Right ventricle myocardium superior (tissue), 1 donor: ENCODE measurements at places on chromosomes 7 and 10. TPM values are rescaled to one million over a fixed set of nuclear protein-coding genes. Genes with fewer than 3 reads are reported as not detected.

Gene AGAP4
- 6.4 TPM for total RNA-seq

Gene HOXA5
- 0.62 TPM for total RNA-seq

Gene NEUROD6
- not detected for total RNA-seq

Gene CDC14C
- total RNA-seq = not detected

- no peak for DNase-seq
Observed at GRCh38 chr10:93063144-93063976, 2.8 kb downstream of the CYP26C1 start.

DNA sequence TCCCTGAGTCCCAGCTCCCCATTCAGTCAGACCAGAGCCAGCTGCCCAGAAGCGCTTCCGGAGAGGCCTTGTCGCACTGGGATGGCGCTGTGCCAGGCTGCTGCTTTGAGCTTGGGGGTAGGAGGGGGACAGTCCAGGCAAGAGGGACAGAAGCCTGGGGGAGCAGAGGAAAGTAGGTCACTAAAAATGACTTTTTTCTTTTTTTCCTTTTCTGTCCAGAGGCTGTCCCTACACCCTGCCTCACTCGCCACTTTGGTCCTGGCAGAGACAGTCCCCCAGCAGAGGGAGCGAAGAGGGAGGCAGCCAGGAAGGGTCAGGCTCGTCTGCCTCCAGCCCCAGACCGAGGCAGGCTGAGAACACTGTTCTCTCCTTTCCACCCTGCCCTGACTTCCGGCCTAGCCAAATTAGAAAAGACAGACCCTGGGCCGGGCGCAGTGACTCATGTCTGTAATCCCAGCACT lies 15.8 kb upstream of the TRIM8 start:
- peak; percentile 86 for DNase-seq

- DNase-seq = no peak
Observed at GRCh38 chr7:151732834-151733592, 143.9 kb downstream of the PRKAG2 start.

DNA sequence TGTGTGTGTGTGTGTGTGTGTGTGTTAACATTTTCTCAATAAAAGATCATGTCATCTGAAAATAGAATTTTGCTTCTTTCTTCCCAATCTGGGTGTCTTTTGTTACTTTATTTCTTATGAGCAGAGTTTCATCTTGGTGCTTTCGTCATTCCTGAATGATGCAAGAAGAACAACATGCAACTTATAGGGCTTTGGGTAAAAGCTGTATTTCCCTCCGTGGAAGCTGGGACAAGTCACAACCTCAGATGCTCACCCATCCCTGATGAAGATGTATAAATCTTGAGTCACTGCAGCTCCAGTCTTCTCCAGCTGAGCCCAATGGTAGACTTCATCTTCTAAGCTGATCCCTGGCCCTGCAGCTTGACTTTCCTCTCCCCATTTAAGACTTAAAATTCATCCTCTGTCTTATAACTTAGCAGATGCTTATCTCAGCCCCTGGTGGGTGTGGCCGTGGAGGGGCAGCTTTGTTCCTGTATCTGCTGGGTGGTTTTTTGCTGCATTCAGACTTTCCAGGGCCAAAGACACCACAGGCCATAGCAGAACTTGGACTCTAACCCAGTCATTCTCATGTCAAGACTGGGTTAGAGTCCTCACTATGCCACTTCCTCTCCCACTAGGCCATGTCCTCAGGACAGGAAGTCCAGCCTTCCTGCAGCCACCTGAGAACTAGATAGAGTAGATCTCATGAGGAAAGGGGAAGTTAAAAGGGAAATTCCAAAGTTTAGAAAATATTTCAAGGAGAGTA lies 356.4 kb downstream of the TNS3 start:
- no peak for DNase-seq

DNA sequence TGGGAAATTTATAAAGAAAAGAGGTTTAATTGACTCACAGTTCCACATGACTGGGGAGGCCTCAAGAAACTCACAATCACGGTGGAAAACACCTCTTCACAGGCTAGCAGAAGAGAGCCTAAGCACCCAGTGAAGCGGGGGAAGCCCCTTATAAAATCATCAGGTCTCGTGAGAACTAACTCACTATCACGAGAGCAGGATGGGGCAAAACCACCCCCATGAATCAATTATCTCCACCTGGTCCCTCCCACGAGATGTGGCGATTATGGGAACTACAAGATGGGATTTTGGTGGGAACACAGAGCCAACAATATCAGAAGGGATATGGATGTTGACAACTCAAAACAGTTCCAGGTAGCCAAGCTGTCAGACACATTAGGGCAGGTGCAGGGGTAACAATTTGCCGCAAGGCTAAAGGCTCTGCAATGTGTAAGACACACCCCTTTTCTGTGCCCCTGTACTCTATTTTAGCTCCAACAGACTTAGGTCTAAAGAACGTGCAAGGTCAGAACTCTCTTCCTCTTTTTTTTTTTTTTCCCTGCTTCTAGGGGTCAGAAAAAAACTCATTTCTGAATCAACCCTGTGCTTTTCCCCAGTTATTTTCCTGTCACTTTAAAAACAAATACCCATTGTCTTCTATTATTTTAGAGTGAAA lies 30.7 kb upstream of the RBM20 start:
- no peak for DNase-seq

- no peak for DNase-seq
Observed at GRCh38 chr7:113606325-113606724, 312.5 kb downstream of the PPP1R3A start.

DNA sequence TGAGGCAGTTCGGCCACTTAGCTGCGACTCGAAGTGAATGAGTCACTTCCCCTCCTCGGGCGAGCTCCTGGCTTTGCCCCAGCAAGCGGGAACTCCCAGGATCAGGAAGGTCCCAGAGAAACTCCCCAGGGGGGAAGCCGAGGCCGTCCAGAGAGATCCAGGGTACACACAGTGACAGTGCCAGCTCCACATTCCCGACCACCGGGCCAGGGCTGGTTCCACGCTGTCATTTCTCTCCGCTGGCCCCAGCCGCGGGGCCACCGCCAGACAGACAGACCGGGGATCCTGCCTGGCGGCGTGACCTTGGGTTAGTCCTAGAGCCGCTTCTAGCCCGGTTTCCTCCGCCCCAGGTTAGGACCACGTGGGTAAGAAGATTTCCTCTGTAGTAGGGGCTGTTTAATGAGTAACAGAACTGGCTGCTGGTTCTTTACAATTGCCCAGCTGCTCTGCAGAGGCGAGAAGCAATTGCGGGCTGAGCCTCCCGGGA lies 463 bp upstream of the UPP1 start:
- peak; percentile 93 for DNase-seq

- DNase-seq = no peak
Observed at GRCh38 chr7:85596827-85597226, 410.0 kb upstream of the SEMA3D start.

- no peak for DNase-seq
Observed at GRCh38 chr7:36085096-36085495, 68.0 kb upstream of the EEPD1 start.

DNA sequence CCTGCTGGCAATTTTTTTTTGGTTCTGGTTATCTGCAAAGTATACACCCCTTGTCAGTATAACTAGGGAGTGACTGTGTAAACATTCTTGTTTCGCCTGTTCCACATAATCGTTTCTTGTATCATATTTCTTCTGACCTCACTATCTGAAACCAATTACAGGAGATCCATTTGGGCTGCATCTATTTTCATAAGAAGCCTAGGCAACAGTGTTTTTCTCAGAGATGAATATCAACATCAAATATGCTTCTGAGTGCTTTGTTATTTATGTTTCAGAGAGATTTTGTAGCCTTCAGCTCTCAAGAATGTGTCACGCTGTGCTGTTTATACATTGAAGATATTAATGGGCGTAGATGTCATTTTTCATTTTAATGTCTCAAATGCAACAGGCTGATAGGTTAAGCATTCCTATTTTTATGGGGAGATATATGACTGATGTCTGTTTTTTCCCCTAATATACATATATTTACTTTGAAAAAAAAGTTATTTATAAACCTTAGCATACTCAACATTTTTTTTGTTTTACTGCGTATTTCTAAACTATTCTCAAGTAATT lies 115.5 kb downstream of the FOXP2 start:
- DNase-seq = no peak

- DNase-seq = no peak
Observed at GRCh38 chr7:142739923-142740492, 9.3 kb upstream of the PRSS1 start.

GRCh38 chr7:144087230-144087629 lies 1.2 kb downstream of the OR2A12 start:
- DNase-seq = no peak

- no peak for DNase-seq
Observed at GRCh38 chr10:24449321-24449740, 240.4 kb downstream of the KIAA1217 start.
